ENCODE measurements at places on chromosomes 2 and 18.

DNA sequence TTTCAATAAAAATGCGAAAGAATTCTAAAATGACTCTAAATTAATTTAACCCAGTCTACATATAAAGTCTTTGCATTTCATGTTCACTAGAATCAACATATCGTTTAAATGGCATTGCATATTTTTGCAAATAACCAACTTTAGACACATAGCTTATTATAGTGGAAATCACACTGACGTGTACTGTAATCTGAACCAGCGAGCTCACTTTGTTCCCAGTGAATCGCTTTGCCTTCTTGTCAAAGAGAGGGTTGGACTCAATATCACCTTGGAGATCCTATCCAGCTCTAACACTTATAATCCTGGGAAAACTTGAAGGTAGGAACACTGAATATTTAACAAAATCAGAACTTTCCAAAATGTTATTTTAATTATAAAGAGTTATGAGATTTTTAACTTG, 108.2 kb downstream of the GALNT1 start:
- DNase-seq = no peak

- no peak for DNase-seq
Measured at GRCh38 chr2:25989154-25989553, 6.9 kb upstream of the KIF3C start.

DNA sequence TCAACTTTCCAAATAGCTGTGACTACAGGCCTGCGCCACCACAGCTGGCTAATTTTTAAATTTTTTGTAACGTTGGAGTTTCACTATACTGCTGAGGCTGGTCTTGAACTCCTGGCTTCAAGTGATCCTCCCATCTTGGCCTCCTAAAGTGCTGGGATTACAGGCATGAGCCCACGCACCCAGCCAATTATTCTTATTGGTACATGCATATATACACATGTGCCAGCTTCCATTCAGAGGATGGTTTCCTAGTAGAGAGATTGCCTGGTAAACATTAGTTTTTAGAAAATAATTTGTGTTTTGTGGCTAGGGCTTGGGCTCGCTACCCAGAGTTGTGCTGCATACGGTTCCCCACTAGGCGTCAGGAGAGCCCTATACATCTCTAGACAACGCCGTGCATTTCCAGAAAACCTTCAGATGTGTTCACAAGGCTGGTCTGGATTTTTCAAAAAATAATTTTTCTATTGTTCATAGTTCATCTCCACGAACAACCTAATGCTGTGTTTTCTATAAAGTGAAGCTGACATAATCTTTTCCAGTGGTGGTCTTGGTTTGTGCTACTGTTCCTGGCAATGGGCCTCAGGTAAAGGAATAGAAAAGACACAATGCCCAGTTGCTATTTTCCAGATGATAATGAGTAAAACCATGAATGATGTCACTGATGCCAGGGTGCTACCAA, 14.6 kb upstream of the AFG3L2 start:
- DNase-seq = peak; percentile 83

GRCh38 chr2:232345251-232345650, 33.3 kb upstream of the ALPP start:
- DNase-seq = no peak

GRCh38 chr18:9126337-9126736, 10.2 kb upstream of the ANKRD12 start:
- no peak for DNase-seq

DNA sequence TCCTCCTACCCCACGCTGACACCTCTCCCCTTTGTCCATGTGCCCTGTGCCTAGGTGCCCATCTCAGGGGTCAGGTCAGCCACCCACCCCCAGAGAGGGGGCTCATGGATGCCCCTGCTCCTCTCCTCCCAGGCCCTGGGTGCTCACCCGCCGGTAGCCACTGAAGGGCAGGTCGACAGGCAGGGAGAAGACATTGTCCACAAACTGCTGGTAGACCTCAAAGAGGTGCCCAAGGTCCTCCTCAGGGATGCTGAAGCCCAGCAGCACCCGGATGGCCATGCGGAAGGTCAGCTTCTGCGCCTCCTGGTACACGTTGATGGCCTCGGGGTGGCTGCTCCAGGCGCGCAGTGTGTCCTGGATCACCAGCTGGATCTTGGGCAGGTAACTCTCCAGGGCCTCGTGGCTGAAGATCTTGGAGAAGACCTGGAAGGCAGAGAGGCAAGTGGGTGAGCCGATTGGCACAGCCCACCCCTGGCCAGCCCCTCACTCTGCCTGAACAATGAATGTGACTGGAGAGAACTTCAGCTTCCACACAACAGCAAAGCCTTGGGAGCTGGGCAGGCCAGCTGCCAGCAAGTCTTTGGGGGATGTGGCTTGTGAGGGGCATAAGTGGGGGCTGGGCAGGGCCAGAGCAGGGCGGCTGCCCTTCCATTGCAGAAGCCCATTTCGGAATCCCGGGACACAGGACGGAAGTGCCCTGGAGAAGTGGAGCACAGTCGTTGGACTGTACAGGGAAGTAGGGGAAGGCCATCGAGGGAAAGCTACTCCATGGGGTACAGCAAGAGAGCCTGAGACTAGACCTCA, 12.5 kb downstream of the CYP26B1 start:
- DNase-seq = no peak

DNA sequence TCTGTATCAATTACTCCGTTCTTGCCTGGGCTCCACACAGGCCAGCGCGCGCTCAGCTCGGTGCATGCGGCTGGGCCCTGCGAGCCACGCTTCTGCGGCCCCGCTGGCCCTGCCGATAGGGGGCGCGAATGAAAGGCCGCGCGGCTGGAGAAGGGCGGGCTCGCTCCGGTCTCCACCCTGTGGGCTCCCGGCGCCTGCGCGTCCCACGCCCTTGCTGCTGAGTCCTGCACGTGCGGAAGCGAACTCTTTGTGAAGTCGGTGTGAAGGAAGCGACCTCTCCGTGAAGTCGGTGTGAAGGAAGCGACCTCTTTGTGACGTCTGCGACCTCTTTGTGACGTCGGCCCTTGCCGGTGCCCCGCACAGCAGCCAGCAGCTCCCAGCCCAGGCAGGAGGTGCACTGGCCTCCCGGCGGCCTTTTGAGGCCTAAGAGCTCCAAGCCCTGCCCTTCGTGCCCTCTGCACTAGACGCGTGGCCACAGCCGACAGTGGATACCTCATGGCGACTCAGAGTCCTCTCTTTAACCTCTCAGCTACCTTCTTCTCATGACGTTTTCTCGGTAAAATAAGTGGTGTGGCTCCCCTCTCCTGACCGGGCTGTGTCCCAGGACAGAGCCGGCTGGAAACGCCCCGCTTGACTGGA, 391.9 kb upstream of the RAB6C start:
- DNase-seq = no peak

- DNase-seq = no peak
Measured at GRCh38 chr2:230898016-230898712, 26.9 kb downstream of the GPR55 start.

- no peak for DNase-seq
Measured at GRCh38 chr2:50885948-50886347, 146.0 kb downstream of the NRXN1 start.

DNA sequence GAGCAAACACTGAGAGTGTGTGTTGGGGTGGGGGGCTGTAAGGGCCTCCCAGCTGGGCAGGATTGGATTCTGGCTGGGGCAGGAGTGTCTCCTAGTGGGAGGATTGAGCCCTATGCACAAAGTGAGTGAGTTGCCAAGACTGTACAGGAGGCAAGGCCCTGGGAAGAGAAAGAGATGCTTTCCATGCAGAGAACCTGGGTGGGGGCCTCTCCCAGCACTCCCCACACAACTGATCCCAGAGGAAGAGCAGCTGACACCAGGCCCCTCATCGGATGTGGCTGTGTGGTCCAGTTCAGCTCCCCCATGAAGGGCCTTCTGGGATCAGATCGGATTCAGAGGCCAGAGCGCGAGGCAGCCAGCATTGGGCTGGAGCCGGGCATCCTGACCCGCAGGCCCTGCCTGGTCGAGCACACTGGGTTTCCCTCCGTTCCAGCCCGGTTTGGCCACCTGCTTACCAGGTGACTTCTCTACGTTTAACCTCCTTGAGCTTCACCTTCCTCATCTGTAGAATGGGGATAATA, 49.4 kb upstream of the FAHD2A start:
- DNase-seq = no peak

GRCh38 chr2:44880125-44880483, 61.4 kb upstream of the SIX3 start:
- DNase-seq = no peak

GRCh38 chr2:162938387-162938786, 99.8 kb upstream of the KCNH7 start:
- no peak for DNase-seq

All from fibroblast of the aortic adventitia (primary cell).